ENCODE measurements at places on chromosomes 1 and 21.

GRCh38 chr1:75632350-75632949, 21.5 kb upstream of the SLC44A5 start:
- DNase-seq, result peak; percentile 39

- no peak for DNase-seq
These were observed 78.4 kb downstream of the PEX14 start for GRCh38 chr1:10553118-10553517.

GRCh38 chr1:224635356-224635755, 19.2 kb downstream of the CNIH3 start:
- no peak for DNase-seq

DNA sequence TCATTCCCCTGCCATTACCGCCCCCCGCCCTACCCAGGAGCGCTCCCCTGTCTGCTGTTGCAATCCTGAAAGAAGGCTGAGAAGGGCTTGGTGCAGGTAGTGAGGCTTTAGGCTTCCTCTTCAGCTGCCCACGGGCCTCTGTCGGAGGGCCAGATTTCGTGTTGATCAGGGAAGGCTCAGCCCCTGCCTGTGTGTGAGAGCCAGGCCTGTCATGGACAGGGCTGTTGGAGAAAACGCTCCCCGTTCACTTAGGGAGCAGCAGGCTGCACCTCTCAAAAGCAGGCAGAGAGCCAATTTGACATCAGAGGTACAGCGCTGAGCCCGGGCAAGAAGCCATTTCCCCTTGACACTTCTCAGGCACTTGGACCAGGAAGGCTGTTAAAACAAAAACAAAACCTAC, 19.0 kb downstream of the TEX35 start:
- no peak for DNase-seq

- no peak for DNase-seq
These were observed 231.0 kb upstream of the JUN start for GRCh38 chr1:59014827-59015226.

DNA sequence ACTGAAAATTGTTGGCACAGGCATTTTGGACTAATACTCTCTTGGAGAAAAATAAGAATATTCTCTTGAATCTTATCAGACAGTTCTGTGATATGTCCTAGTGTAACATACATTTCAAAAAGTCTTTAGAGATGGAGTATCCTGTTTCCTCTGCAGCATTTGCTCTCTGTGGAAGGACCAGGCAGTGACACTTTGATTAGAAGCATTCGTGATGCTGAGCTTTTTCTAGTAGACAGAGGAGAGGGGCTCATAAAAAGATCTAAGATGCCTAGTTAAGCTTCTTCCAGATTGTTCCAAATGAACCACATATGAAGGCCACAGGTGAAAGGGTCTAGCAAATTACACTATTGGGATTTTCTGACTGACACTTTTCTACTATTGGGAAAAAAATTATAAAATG, 120.3 kb downstream of the C1orf21 start:
- no peak for DNase-seq

GRCh38 chr1:223700942-223701637, 11.2 kb upstream of the CAPN2 start:
- peak; percentile 72 for DNase-seq

DNA sequence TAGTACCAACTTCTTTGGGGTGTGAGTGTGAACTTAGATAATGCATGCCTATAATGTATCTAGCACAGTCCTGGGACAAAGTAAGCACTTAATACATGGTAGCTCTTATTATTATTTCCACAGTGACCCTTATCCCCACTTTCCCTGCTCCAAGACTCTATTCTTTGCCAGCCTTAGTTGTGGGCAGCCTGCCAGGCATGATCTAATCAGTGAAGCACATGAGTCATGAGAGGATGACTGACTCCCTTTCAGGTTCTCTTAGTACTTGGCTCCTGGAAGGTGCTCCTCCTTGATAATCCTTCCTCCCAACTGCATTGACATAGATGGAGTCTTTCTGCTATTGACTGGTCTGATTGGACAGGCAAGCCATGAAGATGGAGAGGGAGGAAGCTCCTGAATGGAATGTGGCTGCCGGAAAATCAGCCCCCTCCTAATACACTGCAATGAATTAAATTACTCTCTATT, 17.4 kb upstream of the GNG12 start:
- peak; percentile 97 for DNase-seq

- no peak for DNase-seq
These were observed 76.5 kb upstream of the FGGY start for GRCh38 chr1:59220356-59220755.

- DNase-seq, result no peak
These were observed 10.6 kb upstream of the IKBKE start for GRCh38 chr1:206459703-206460102.

DNA sequence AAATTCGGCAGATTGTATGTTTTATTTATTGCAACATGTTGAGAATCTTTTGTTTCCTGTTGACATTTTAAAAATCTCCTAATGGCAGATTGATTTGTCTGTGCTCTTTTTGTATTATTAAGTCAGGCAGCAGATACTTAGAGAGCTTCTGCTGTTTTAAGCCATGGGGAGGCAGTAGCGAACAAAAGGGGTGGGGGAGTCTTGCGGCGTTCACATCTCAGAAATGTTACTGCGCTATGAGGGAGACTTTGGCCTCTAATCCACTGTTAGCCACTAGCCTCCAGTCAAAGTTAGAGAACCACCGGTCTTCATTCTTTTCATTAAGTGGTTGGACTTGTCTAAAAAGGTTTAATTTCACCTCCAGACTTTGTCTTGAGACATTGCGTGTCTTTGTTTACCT, 93.6 kb downstream of the DYRK1A start:
- DNase-seq, result no peak

DNA sequence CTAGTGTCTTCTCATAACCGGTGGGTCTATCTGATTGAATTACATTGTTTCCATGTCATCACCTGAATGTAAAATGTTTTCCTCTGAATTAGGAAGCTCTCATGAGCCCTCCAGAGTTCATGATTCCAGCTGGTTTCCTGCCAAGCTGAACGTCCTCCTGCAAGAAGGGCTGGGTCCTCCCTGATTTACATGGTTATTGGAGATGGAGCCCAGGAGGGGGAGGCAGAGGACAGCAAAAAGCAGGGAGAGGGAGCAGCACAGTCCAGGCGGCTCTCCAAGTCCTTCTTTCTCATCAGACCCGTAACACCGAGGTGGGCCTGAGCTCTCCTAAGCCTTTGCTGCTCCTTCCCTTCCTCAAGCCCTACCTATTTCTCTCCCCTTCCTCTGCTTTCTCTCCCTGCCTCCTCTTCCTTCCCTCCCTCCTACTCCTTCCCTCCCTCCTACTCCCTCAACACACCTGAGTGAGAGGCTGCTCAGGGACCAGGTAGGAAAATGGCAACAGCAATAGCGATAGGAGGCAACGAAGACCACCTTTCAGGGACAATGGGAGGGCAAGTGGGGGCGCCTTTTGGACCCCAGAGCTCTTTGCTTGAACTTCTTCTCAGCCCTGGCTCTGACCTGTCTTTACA, 265.9 kb downstream of the PRDM2 start:
- peak; percentile 69 for DNase-seq

DNA sequence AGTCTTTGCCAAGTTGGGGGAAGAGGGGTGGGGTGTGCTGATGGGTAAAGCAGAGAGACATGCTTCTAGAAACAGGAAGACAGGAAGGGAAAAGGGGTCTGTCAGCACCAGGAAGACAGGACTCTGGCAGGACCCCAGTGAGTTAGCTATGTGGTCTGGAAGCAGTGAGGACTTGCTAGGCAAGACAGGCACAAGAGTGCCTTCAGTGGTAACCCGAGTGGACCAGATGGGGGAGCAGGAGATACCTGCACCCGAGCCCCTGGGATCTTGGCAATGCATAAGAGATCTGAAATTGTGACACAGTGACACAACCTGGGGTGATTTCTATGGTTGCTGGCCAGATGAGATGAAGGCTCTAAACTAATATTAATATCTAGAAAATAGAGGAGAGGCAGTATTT, 7.0 kb downstream of the TLR5 start:
- DNase-seq, result no peak

DNA sequence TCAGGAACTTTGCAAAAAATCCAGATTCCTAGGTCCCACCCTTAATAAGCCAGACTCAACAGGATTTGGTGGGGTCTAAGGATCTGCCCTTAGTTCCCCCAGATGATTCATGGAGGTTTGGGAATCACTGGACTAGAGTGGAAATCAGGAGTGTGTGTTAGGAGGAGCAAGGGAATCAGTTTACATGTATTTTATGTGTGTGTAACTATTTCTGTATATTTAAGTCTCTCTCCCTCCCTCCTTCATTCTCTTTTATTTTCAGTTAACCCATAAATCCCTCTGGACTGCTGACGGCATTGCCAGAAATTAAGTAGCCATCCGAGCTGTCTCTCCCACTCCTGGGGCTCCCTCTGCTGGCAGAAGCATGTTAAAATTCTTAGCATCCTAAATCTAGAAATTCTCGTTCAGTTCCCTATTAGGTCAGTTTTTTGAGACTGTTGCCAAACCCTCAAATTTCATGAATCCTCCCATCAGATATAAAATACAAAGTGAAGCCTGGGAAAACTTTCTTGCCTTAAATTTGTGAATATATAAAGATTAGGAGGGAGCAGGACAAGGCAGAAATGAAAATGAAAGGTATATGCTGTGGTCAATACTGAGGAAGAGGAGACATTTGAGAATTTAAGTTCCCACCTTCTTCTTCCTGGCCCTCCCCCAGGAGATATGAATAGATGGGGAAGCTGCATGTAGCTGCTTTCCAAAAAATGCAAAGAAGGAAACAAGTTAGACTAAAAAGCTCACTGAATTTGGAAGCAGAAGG, 11.7 kb upstream of the HSD11B1 start:
- DNase-seq, result peak; percentile 81

GRCh38 chr1:21707086-21707840, 38.1 kb upstream of the RAP1GAP start:
- no peak for DNase-seq

DNA sequence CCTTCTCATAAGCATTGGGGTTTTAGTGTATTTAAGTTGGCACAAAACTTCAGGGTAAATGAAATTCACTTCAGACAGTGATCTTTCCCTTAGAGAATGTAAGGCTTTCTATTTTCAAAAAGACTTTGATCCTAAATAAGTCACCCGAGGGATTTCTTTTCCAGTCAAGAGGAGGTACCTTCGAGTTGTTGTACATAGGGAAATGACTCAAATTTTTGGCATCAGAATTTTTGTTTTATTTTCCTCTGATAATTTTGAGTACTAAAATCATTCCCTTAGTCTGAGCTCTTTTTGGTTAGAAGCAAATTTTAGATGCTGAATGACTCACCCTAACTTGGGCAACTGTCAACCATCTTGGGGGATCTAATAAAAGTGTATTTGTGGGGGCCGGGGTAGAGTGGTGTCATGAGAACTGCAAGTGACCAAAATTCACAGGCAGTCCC, 193.9 kb downstream of the DHRS3 start:
- DNase-seq, result no peak

DNA sequence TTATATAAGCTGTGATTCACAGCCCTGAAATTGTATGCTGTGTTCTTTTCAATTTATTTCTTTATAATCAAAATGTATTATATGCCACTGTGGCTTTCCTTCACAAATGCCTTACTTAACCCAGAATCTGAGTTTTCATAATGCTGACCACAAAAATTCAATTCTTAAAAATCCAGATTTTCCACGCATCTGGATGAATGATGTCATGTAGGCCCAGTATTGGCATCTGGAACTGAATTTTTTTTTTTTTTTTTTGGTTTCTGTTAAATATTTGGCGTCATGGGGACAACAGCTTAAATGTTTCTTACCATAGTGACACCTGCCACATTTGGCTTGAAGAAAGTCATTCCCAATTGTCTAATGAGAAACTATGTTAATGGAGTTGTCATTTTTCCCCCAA, 296.8 kb downstream of the TM2D1 start:
- DNase-seq, result no peak

DNA sequence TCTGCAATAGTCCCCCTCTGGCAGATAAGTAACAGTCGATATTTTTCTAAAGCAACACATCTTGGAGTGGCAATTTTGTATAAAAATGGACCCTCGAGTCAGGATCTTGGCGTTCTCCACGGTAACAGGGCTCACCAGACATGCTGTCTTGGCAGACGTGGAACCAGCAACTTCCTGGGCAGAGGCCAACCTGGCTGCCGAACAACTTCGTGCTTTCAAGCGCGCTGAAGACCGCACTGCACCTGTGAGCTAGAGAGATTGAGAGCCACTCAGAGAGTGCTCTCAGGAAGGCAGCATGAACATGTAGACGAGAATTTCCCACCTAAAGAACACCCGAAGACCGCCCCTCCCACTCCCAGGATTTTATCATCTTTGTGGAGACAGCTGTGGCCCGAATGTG, 7.3 kb downstream of the C1orf174 start:
- DNase-seq, result no peak

DNA sequence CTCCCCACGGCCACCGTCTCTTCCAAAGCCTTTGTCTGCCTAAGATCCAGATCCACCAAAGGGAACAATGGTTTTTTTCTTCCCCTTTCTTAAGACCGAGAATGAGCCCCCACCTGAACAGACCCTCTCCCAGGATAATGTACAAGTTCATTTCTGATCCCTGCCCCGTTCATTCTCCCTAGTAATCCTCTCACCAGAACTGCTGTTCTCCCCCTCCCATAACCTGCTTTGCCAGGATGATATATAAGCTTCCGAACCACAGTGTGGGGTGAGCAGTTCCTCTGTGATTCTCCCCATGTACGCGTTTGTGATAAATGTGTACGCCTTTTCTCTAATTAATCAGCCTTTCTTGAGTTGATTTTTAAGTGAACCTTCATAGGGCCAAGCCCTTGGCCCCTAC, 4.9 kb downstream of the RD3 start:
- DNase-seq, result no peak

- no peak for DNase-seq
These were observed 489.3 kb downstream of the AMY1C start for GRCh38 chr1:104238991-104239390.

- DNase-seq, result peak; percentile 98
These were observed 8.9 kb downstream of the RNU1-2 start for GRCh38 chr1:16904560-16905109.

DNA sequence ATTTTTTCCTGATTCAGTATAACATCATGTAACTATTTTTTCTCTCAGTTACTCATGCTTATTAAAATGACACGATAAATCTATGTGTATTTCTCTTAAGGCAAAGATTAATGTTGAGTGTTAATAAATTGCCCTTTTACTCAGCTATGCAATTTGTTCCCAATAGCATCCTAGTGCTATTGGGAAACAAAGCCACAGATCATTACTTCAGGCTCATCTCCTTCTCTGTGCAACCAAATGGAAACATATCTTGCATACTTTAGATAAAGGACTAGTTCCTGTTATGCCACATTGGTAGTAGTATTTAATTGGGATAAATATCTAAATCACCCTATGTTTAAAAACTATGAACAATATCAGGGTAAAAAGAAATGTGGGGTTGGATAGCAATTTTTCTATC, 106.2 kb downstream of the PLPPR4 start:
- no peak for DNase-seq
